COR-L47 (cell line): ENCODE measurements at places on chromosomes 3 and 15.

GRCh38 chr3:112604536-112604935 is 36.4 kb downstream of the CCDC80 start:
- DNase-seq = no peak

GRCh38 chr3:187136936-187137335 is 2.4 kb downstream of the RPL39L start:
- no peak for DNase-seq

DNA sequence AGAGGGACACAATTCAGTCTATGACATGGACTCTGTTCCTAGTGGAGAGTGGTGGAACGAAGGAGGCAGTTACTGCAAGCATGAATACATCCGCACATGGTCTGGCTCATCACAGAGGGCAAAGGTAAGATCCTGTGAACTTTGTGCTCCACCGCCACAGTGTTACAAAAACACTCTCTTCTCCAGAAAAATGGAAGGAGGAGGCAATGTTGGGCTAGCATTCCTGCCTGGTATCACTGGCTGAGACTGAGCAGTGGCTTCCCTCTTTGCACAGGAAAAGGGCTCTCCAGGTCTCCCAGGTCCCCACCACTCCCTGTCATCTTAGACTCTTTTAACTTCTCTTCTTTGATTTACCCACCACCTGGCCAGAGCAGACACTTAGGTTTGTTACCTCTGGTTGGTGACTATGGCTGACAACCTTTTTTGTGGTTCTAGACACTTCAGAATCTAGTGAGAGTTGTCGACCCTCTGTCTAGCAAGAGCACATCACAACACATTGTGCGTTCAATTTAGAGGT is 1.5 kb upstream of the EEFSEC start:
- no peak for DNase-seq

DNA sequence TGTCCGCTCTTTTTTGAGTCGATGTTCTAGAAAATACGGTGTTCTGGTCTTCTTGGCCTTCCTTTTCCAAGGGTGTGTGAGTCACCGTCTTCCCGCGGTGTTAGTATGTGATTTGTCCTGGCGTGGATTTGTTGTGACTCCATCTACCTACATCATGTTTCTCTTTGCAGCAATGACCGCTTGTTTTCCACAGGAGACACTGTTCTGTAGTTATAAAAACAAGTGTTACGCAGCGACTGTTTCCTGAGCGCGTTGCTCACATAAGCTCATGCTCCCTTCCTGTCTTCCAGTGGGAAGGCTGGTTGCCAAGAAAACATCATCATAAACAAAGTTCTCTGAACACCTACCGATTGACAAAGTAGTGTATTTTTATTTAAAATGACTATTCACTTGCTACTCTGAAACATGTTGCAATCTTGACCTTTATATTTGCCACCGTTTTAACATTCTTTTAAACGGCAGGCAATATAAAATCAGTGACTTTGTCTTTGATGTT is 19.0 kb downstream of the USP13 start:
- DNase-seq = no peak

GRCh38 chr3:47877290-47877689 is 74.4 kb downstream of the DHX30 start:
- no peak for DNase-seq

DNA sequence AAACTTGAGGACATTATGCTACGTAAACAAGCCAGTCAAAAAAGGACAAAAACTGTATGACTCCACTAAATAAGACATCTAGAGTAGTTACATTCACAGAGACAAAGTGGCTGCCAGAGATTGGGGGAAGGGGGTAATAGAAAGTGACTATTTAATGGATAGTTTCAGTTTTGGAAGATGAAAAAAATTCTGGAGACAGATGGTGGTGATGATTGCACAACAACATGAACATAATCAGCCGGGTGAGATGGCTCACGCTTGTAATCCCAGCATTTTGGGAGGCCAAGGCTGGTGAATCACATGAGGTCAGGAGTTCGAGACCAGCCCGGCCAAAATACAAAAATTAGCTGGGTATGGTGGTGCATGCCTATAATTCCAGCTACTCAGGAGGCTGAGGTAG is 40.6 kb downstream of the DPP8 start:
- DNase-seq = no peak

GRCh38 chr15:38202361-38202760 is 50.3 kb upstream of the SPRED1 start:
- no peak for DNase-seq
